Retinal pigment epithelial cell (primary cell): ENCODE measurements at places on chromosomes 1 and 21.
A peak's percentile ranks its signal among the peaks of the same experiment; 100 is the strongest.

DNA sequence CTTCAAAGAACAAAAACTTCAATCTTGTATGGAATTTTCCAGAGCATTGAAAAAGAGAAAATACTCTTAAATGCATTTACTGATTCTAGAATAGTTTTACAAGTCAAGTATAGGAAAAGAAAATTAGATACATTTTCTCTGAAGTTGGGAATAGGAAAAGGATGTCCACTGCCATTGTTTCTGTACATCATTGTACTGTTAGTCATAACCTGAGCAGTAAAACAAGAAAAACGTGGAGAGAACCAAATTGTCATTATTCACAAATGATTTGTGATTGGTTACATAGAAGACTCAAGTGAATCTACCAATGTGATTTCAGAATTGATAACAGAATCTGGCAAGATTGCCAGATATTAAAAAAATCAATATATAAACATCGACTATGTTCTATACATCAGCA lies 27.4 kb downstream of the PRKACB start:
- DNase-seq: no peak

GRCh38 chr1:39255222-39255621 lies 50.7 kb downstream of the MACF1 start:
- no peak for DNase-seq

DNA sequence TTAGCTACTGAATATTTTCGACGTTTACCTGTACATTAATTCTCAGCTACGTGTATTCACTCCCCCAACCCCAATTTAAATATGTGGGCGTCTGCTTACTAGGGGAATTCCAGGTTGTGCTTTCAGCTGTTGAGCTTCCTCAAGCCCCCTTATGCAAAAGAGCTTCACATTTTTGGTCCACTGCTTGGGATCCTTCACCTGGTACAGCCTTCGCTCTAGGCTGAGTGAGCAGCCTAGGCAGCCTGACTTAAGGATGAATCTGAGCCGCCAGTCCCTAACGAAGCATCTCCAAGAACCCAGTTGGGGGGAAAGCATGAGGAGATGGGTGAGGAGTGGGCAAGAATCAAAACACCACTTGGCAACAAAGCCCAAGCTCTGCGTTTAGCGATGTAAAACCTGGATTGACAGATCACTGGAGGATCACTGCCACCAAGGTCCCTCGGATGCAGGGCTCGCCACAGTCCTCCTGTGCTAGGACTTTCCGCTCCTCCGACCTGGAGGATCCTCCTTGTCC lies 674 bp downstream of the BCL10 start:
- no peak for DNase-seq

DNA sequence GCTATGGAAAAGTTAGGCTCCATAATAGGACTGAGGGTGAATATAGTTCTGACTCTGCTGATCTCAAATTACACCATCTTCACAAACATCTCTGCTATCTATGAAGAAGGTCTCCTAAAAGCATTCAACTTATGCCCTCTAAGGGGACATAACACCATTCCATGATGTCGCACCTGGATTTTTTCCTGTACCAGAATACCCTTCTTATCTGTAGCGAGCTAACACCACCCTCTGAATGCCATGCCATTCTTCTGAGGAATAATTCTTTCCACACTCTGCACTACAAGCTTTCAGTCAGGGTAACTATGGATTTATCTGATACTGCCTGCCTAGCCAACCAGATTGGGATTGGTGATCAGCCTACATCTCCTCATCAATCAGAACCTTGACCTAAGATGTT lies 203.8 kb downstream of the PTPRC start:
- DNase-seq: no peak

GRCh38 chr1:12316331-12316730 lies 86.5 kb downstream of the VPS13D start:
- DNase-seq: peak; percentile 7

GRCh38 chr1:91784191-91784590 lies 101.8 kb downstream of the TGFBR3 start:
- no peak for DNase-seq

DNA sequence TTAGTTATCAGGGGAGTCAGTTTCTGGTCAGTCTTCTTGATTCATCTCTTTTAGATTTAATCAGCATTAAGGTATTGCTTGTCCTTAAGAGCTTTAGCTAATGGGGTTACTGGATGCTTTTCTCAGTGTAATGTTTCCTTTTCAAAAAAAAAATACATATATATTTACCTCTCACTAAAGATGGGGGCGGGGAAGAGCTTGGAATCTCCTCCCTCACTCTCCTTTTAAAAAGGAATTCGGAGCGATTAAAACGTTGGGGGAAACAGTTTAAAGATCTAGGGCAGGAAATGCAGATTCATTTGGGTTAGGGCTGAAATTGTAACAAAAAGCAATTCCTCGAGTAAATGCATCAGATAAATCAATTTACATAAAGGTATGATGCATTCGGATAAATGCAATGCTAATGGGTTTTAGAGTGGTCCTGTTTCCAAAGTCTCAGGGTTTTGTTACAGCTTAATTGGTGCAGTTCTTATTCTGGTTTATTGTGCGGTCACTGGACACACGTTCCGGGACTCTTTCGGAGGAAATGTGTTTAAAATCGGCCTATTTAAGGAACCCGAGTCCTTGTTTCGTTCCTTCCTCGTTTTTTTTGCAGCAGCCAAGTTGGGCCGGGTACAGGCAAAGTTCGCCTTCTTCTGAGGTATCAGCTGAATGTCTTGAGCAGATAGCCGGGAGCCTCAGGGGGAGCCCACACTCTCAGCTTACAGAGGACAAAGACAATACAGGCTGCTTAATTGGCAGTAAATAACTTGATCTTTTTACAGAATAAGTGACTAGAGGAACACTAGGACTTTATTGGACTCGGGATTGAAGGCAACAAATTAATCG lies 1.6 kb downstream of the LMO4 start:
- DNase-seq: no peak

DNA sequence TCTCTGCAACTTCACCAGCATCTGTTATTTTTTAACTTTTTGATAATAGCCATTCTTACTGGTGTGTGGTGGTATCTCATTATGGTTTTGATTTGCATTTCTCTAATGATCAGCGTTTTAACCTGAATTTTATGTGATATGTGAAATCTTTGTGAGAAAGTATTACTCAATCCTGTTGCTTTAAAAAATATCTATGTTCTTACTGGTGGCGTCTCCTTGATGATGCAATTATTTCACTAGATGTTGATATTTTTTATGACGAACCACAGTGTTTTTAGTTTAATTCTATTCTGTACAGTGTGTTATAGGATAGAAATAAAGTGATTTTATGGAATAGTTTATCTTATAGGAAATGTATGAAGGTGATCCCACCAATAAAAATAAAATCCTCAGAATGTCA lies 54.7 kb upstream of the GPR88 start:
- DNase-seq: no peak

DNA sequence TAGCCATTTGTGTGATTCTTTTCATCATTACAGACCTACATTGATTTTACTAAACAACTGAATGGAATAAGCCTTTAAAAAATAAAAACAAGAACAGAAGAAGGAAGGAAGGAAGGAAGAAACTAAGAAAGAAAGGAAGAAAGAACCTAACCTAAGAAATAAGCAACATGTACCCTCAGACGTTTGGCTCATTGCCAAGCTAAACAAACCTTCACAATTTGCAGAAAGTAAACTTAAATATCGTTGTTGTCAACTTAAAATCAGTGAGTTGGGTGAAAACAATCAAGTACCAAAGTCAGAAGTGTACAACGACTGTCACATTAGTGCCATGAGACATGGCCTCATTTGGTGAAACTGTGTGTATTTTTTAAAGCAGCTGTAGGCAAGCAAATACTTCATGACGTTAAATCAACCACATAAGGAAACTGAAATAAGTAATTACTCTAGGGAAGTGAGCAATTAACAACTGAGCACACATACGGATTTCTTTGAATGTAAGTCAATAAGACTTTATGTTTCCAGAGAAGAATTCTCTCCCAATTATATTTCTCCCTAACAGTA lies 313.1 kb upstream of the TMPRSS15 start:
- no peak for DNase-seq

- no peak for DNase-seq
These were observed 11.2 kb downstream of the KIFAP3 start for GRCh38 chr1:170063109-170063826.

GRCh38 chr1:59143811-59144210 lies 153.1 kb upstream of the FGGY start:
- DNase-seq: no peak

- DNase-seq: no peak
These were observed 171.2 kb downstream of the LTN1 start for GRCh38 chr21:28821276-28822122.

- no peak for DNase-seq
These were observed 12.5 kb downstream of the TRMT1L start for GRCh38 chr1:185144233-185144632.

GRCh38 chr1:218480588-218481099 lies 135.5 kb downstream of the TGFB2 start:
- DNase-seq: peak; percentile 88

DNA sequence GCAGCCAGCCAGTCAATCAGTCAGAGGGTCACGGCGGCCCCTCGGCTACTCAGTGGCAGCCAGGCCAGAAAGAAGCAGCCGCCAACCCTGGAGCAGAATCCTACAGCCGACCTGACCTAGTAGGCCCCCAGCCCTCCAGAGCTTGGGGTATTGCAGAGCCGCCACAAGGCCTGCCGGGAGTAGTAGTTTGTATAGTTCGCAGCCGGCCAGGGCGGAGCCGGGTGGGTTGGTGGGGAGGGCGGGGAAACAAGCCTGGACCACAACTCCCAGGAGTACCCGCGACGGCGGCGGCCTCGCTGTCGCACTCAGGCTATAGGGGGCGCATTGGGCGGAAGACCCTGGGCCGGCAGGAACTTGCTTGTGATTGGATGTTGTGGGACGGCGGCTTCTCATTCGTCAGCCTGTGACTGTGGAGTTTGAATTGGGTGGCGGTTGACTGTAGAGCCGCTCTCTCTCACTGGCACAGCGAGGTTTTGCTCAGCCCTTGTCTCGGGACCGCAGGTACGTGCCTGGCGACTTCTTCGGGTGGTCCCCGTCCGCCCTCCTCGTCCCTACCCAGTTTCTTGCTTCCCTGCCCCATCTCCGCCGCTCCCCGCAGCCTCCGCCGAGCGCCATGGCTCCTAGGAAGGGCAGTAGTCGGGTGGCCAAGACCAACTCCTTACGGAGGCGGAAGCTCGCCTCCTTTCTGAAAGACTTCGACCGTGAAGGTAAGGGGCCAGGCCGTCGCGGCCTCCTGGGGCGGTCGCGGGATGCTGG lies at the start of gene CDCA8:
Gene CDCA8, plus strand, starts transcription at position 439 of the 756 bp plus-strand sequence. Its CDS starts 175 bp downstream, at position 614.
- peak; percentile 91 for DNase-seq

DNA sequence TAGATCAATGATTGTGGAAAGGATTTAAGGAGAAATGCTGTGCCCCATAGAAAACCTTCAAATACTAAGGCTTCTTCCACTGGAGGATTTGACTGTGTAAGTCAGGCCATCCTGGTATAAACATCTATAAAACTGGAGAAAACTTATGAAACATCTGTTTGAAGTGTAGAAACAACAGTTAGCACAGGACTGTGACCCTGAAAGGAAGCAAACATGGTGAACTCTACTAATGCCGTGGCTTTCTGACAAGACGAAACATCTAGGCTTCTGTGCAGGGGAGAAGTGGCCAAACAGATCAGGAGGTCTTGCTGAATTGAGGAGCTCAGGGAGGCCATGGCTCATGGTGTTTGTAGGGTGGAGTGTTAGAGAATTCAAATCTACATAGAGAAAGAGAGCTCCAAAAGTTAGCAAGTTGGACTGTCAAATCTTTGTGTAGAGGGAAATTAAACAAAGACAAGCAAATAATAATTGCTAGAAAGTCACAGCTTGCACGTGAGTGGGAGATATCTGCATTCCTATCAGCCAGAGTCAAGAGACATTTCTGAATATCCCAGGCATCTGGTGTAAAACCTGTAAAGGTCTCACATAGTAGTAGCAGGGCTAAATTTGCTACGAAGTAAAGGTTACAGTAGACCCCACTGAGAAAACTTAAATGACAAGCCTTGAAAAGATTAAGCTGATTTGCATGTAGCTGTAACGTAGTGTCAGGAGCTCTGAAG lies 566.8 kb upstream of the B3GALT2 start:
- no peak for DNase-seq

DNA sequence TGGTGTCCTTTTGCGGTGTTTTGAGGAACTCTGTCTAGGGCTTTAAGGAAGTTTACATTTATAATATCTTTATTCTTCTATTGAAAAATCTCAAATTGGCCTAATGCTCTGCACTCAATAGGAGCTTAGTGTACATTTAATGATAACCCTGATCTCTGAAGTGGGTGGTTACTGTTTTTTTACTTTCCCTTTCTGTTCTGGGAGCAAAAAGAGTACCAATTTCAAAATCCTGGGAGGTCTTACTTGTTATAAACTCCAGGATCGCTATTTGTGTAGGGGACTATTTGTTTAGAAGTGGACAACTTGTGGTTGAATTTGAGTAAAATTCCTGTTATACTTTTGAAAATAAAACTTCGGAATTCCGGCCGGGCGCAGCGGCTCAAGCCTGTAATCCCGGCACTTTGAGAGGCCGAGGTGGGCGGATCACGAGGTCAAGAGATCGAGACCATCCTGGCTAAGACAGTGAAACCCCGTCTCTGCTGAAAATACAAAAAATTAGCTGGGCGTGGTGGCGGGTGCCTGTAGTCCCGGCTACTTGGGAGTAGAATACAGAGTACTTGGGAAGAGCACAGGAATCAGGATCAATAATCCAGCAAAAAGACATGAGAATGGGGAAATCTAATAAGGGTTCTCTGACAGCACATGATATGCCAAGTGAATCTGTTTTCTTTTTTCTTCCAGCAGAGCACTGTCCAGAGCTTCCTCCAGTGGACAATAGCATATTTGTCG lies 1.1 kb downstream of the C4BPB start:
- no peak for DNase-seq

- DNase-seq: no peak
These were observed 29.9 kb upstream of the EDN2 start for GRCh38 chr1:41514381-41514780.

DNA sequence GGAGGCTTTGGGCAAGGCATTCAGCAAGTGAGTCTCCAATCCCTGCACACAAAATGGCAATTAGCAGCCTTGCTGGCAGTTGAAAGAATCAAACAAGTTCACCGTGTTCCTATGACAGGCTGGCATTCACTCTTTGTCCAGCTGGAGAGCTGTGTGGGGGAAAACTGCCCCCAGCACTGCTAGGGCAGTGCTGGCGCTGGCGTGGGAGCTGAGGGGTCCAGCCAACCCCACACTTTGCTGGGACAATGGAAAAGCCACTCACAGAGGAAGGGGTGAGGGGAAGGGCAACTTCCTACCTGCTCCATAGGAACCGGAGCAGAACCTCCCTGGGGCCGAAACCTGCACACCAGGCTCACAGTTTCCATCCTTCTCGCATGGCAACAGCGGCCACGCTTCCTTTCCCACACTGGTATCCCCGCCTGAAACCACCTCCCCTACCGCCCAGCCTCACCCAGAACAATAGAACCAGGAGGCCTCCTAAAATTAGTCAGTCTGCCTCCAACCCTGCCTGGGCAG lies 26.7 kb upstream of the KCNN3 start:
- no peak for DNase-seq

DNA sequence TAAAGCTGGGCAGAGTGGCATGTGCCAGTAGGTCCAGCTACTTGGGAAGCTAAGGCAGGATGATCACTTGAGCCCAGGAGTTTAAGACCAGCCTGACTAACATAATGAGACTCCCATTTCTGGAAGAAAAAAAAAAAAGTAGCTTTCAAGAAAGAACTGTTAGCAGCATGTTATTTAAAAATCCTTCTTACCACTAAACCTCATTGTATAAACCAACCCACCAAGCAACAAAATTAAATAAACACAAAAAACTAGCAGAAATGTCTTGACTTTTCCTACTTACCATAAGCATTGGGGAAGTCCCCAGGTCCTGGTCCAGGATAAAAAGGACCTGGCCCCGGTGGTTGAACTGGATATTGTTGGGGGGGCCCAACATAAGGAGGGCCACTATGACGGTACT lies 192.9 kb upstream of the HP1BP3 start:
- DNase-seq: no peak

GRCh38 chr21:41680444-41681347 lies 86.2 kb downstream of the RIPK4 start:
- DNase-seq: no peak
